Naive B cell (primary cell): ENCODE measurements at places on chromosomes 13 and 19. TPM values are rescaled to one million over a fixed set of nuclear protein-coding genes. Genes with fewer than 3 reads are reported as not detected.

Gene FGF9
- 0.11 TPM for polyA plus RNA-seq

Gene CEACAM7
- not detected for polyA plus RNA-seq

GRCh38 chr13:34064456-34065205, 246.7 kb downstream of the RFC3 start:
- no peaks in the 10 kb centered on the region for H3K36me3 ChIP-seq
- no peak overlapping the region for H3K4me3 ChIP-seq
- no peak for DNase-seq
- H3K27me3 ChIP-seq: peaks cover 6% of the 10 kb centered on the region

- H3K27me3 ChIP-seq: peaks cover 73% of the 10 kb centered on the region
- no peak for DNase-seq
- peaks cover 44% of the 10 kb centered on the region for H3K4me1 ChIP-seq
- no peak overlapping the region for H3K27ac ChIP-seq
- no peaks in the 10 kb centered on the region for H3K36me3 ChIP-seq
Measured at GRCh38 chr19:13018035-13018914, 23.0 kb downstream of the NFIX start.

GRCh38 chr13:20247963-20248362, 15.8 kb upstream of the GJB6 start:
- no peaks in the 10 kb centered on the region for H3K36me3 ChIP-seq
- no peak overlapping the region for H3K4me3 ChIP-seq
- H3K27me3 ChIP-seq: peaks cover 13% of the 10 kb centered on the region
- DNase-seq: no peak
- H3K27ac ChIP-seq: no peak overlapping the region

DNA sequence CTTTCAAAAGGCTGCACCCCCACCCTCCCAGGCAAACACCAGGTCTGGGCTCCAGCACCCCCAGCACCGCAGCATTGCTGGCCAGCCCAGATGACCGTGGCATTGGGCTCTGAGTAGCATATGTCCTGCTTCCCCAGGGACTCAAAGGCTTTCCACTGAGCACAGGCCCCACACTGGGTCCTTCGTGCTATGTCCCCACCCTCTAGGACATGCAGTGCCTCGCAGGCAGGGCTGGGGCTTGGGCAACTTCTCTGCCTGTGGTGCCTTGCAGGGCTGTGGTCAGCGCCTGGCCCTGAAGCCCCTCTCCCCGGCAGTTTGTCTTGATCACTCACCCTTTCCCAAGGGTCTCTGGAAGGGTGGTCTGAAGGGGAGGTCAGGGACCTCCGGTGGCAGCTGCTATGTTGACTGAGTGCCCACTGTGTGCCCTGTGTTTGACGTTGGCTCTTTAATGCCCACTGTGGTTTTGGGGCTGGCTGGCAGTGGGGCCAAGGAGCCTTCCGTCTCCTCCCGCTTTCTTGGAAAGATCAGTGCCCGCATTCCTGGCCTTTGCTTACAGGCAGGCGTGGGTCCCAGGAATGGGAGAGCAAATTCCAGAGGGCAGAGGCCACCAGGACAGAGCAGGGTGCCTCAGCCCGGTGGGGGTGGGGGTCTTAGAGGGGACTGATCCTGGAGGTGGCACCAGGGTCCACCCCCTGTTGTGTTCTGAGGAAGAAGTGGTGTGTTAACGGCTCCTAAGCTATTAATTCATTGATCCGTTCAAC, 20.3 kb upstream of the CRTC1 start:
- no peaks in the 10 kb centered on the region for H3K36me3 ChIP-seq
- H3K4me3 ChIP-seq: no peak overlapping the region
- H3K27ac ChIP-seq: no peak overlapping the region
- no peak for DNase-seq

- no peaks in the 10 kb centered on the region for H3K4me1 ChIP-seq
- H3K36me3 ChIP-seq: no peaks in the 10 kb centered on the region
- H3K4me3 ChIP-seq: no peak overlapping the region
- no peak for DNase-seq
- H3K27ac ChIP-seq: no peak overlapping the region
Measured at GRCh38 chr13:103431856-103432255, 365.6 kb upstream of the SLC10A2 start.

DNA sequence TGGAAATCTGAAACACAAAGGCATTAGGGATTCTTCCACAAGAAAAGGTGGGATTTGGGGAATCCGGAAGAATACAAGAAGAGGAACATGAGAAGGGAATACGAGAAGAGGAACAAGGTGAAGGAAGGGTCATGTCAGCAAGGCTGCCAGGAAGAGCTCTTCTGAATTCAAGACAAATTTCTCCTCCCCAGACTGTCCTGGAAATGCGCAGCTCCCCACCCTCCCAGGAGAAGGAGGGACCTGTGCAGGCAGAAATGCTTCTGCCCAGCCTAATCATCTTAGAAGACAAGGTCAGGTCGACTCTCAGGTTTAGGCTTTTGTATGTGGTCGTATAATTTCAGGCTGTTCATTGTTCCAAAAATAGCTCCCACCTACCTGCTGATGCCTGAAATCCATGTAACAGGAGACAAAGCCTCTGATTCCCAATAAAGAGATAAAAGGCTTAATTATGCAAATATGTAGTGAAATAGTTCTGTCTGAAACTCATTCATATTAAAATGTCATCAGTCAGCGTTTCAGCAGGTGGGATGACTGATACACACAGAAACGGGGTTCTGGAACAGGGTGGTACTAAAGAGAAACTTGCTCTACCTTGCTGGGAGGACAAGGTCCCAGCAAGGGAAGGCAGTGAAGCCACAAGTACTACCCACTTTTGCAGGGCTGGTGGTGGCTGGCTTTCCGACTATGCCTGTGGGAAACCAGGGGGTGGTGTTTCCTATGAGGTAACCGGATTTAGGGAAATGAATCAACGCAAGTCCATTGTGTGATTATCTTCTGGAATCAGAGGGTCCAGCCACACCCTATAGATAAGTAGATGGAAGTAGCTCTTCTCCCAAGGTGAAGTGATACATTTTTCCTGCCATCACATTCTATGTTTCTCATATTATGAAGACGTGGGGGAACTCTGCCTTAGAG, 76.1 kb downstream of the KL start:
- DNase-seq: no peak
- H3K4me1 ChIP-seq: no peaks in the 10 kb centered on the region
- no peak overlapping the region for H3K27ac ChIP-seq

GRCh38 chr19:55642153-55643002, 1.1 kb upstream of the ZNF581 start:
- H3K36me3 ChIP-seq: peaks cover 7% of the 10 kb centered on the region
- H3K27ac ChIP-seq: peak overlapping the region; percentile 97
- DNase-seq: peak; percentile 46
- peak overlapping the region; percentile 99 for H3K4me3 ChIP-seq
- no peaks in the 10 kb centered on the region for H3K27me3 ChIP-seq

- no peaks in the 10 kb centered on the region for H3K4me1 ChIP-seq
- H3K36me3 ChIP-seq: no peaks in the 10 kb centered on the region
- H3K27ac ChIP-seq: no peak overlapping the region
Measured at GRCh38 chr13:113901642-113902041, 37.8 kb upstream of the GAS6 start.

GRCh38 chr19:10183926-10184325, 10.8 kb downstream of the DNMT1 start:
- no peak for DNase-seq
- H3K4me3 ChIP-seq: no peak overlapping the region
- H3K27ac ChIP-seq: peak overlapping the region; percentile 36

DNA sequence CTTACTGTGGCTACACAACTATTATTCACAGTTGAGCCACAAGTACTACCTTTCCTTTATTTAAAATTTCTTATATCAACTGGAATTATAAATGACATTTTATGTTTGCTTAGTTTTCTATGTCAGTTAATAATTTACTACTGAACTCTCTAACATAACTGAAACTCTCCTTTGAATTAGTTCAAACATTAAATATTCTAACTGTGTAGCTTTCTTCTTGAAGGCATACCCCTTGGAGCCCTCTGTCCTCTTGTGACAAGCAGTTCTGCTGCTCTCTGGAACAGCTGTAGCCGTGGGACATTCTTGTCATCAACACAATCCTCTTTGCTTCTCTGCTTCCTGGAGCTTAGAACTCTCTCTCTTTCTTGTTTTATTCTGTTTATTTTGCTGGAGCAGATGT, 244.8 kb downstream of the NHLRC3 start:
- no peak overlapping the region for H3K4me3 ChIP-seq
- H3K27ac ChIP-seq: no peak overlapping the region
- peaks cover 10% of the 10 kb centered on the region for H3K36me3 ChIP-seq
- H3K4me1 ChIP-seq: no peaks in the 10 kb centered on the region
- DNase-seq: no peak

- no peak overlapping the region for H3K27ac ChIP-seq
- DNase-seq: no peak
- no peaks in the 10 kb centered on the region for H3K27me3 ChIP-seq
- no peak overlapping the region for H3K4me3 ChIP-seq
- no peaks in the 10 kb centered on the region for H3K4me1 ChIP-seq
Measured at GRCh38 chr13:68697551-68697950, 1410.1 kb upstream of the ATXN8OS start.

DNA sequence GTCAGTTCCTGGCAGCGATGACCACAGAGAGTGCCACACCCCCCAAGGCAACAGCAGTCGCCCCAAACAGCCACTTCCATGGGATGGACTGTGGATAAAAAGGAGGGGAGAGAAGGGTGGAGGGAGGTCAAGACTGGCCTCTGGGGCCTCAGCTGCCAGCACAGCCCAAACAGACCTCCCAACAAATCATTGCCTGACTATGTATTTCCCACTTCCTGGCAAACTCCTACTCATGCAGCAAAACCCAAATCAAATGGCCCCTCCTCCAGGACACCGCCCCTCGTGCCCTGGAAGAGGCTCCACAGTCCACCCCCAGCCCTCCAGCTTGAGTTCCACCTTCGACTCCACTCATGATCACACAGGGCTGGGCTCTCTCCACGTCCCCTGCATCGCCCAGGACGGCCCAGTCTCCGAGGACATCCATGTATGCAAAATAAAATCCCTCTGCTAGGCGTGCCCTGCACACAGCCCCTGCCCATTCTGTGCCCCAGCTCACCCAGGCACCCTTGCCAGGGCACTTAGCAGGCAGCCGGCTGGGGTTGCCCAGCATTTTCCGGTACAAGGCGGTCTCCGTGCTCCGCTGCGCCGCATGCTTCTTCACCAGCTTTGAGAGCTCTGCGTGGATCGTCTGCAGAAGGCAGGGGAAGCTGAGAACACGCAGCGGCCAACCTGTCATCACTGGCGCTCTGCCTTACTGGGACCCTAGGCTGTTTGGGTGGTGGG, 10.5 kb upstream of the ELL start:
- no peaks in the 10 kb centered on the region for H3K27me3 ChIP-seq
- DNase-seq: no peak
- H3K36me3 ChIP-seq: no peaks in the 10 kb centered on the region

GRCh38 chr13:104648291-104648690, 1582.1 kb upstream of the SLC10A2 start:
- no peaks in the 10 kb centered on the region for H3K27me3 ChIP-seq
- H3K4me3 ChIP-seq: no peak overlapping the region
- no peaks in the 10 kb centered on the region for H3K36me3 ChIP-seq
- H3K27ac ChIP-seq: no peak overlapping the region
- DNase-seq: no peak

DNA sequence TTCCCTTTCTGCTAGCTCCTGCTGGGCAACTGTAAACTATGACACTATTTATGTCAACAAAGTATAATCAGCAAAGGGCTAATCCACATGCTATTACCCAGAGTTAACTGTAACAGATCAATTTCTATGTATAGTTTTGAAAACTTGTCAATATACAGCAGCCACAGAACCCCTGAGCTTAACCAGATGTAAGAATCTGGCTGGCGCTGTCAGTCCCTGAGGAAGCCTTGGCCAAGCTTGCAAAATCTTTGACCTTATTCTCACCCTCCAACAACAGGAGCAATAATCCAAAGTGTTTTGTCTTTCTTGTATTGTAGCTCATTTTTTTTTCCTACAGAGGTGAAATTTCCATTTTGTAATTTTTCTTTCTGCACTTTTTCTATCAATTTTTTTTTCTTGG, 1230.1 kb upstream of the SLC10A2 start:
- no peak for DNase-seq
- no peak overlapping the region for H3K4me3 ChIP-seq
- no peaks in the 10 kb centered on the region for H3K36me3 ChIP-seq

DNA sequence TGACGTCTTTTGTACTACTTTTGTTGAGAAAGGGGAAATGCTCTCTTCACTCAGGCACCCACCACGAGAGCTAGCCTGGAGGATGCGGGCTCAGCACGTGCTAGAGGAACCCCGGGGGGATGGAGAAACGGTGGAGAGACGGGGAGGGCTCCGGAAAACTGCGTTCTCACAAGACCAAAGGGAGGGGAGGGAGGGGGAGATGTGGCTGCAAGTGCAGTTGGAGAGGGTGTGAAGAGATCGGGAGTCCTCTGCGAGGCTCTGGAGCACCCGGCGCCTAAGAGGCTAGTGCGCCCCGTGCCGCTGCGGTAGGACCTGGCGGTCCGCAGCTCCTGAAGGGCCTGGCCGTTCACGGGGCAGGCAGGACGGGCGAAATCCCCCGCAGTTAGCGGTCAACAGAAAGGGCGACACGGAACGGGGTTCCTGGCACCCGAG, 43.4 kb upstream of the XPO4 start:
- H3K4me3 ChIP-seq: peak overlapping the region; percentile 47
- H3K27ac ChIP-seq: no peak overlapping the region
- peak; percentile 3 for DNase-seq

- H3K4me3 ChIP-seq: no peak overlapping the region
- H3K36me3 ChIP-seq: no peaks in the 10 kb centered on the region
- H3K27ac ChIP-seq: no peak overlapping the region
- no peaks in the 10 kb centered on the region for H3K27me3 ChIP-seq
Measured at GRCh38 chr19:14107581-14108461, 9.7 kb downstream of the PRKACA start.
